ENCODE measurements at places on chromosomes 11 and 22.
A peak's percentile ranks its signal among the peaks of the same experiment; 100 is the strongest.

GRCh38 chr11:120431633-120432032, 79.9 kb upstream of the GRIK4 start:
- peak; percentile 23 for DNase-seq

- no peak for DNase-seq
Observed at GRCh38 chr11:81207421-81208054, 1526.1 kb downstream of the FAM181B start.

DNA sequence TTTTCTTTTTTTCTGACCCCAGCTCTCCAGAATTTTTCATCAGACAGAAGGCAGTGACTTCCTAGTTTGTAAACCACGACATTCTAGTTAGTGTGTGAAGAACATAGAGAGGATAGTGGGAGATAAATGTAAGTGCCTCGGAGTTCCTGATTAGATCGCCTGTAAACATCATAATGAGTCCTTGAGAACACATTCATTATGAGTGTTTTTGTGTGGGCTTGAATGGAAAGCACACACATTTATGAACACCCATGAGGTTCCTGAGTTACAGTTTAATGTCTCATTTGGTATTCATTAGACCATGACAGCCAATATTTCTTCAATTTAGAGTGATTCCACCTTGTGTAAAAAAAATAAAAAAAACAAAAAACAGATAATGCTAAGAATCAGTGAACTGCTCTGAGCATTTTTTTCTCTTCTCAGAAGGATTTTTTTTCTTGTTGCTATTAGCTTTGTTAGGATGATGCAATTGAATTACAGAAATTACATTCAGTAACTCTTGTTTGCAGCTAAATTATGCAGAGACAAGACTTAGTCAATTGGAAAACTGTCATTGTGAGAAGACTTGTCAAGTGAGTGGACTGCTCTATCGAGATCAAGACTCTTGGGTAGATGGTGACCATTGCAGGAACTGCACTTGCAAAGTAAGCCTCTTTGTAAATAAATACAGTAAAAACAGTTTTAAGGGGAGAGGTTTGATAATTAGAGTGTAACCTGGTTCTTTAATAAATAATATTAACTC, 257.6 kb downstream of the NELL1 start:
- DNase-seq: no peak

- DNase-seq: no peak
Observed at GRCh38 chr11:111429066-111429506, 50.0 kb upstream of the POU2AF1 start.

GRCh38 chr11:47955061-47955755, 25.2 kb upstream of the PTPRJ start:
- no peak for DNase-seq

DNA sequence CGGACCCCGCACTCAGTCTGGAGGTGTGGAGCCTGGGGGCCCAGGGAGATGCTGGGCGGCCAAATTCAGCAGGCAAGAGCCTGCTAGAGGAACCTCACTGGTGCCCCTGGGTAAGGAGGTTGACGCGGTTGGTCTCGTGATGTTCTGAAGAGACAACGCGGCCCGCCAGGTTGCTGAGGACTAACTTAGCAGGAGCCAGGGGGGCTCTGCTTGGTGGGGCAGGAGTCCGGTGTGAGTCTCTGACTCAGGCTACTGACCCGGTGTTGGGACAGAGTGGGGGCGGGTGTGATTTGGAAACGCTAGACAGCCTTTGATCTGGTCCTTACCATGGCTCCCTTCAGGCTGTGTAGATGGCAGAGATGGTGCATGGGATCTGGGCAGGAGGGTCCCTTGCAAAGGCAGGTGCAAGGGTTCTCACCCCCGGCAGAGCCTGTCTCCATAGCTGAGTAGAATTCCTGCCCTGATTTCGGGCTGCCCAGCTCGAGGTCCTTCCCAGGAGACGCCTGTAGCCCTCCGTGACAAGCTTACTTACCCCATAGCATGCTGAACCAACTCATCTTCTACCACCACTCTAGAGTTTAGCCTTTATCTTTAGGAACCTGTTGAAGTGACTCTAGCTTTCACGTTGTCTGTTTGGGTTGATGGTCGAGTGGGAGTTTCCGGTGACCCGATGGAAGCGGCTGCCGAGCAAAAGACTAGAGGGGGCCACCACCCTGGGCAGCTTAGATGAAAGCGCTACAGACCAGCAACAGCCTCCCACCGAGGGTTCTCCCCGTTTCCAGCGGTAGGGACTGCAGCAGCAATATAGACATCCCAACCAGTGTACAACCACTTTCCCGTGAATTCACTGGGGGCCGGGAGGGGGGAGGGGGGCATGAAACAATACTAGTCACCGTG, 38.4 kb downstream of the KCNC1 start:
- no peak for DNase-seq

GRCh38 chr11:94149431-94150017, 20.9 kb downstream of the PANX1 start:
- no peak for DNase-seq

DNA sequence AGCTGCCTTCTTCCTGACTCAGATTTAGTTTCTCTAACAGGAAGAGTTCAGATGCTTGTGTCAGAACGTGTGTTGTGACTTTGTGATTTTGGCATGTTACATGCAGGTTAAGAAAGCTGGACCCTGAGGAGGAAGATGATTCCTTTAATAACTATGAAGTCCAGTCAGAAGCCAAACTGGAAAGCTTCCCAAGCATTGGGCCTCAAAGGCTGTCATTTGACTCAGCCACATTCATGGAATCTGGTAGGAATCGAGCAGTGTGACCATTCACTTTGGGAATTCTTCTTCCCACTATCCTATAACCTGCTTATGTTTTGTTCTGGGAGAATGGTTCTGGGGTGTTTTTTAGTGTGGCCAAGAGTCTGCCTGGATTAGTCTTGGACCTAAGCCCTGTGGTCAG, 48.0 kb downstream of the CABIN1 start:
- no peak for DNase-seq

DNA sequence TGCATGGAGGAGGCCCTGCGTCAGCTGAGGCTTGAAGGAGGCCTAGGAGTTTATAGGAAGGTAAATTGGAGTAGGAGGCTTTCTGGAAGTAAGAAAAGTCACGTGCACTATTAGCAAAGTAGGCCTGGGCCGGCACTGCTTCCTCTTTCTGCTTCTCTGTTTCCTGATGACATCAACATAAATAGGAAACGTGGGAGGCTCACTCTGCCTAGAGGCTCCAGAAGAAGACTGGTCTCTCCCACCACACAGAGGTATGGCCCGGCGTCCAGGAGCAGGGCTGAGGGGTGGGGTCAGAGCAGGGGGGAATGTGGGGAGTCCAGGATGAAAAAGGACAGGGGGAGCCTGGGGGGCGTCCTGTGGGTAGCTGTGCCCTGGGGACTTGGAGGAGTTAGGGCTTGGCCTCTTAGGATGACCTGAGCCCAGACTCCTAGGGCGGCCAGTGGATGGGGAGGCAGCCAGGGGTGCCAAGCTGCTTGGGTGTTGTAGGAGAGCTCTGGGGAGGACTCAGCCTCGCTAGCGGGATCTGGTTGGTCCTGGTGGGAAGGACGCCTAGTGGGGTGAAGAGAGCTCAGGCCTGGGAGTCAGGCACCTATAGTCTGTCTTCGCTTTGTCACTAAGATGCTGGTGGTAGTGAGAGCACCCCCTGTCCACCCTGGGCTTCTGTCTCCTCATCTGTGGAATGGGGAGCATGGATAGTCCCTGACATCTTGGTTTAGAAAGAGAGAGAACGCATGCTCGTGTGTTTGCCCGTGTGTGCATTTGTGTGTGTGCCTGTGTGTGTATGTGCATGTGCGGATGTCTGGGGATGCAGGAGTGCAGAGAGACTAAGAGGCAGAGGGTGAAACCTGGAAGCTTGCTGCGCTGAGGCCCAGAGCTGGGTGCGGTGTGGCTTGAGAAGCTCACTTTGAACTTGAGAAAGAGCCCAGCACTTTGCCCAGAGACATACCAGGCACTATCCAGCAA, at the start of gene CSF2RB:
Gene CSF2RB, plus strand, starts transcription at position 202 of the 963 bp plus-strand sequence. CDS start 8,580 bp downstream, outside the sequence.
- DNase-seq: peak; percentile 54

DNA sequence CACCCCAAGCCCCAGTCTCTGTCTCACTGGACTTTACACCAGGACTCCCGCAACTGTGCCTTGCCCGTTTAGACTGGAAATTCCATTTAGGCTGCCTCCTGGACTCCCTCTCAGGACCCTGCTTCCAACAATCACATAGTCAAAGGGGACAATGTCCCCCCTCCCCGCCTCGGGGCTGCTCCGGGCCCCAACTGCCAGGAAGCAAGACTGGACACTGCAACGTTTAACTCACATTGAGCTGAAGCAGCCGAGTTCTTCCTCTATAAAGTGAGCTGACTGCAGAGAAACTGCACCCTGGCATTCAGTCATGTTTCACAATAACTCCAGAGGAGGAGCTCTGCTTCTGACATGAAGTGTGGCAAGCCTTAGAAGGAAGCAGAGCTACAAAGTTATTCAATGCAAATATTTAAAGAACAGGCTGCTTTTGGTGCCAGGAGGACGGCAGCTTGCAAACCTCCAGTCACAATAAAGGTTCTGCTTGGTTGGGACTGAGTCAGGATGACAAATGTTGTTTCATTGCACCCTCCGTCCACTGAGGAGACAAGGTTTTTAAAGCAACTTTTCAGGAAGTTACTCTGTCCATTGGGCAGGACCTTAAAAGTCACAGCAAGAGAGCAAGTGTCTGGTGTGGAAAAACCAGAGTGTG, 19.9 kb downstream of the PACSIN2 start:
- peak; percentile 76 for DNase-seq

DNA sequence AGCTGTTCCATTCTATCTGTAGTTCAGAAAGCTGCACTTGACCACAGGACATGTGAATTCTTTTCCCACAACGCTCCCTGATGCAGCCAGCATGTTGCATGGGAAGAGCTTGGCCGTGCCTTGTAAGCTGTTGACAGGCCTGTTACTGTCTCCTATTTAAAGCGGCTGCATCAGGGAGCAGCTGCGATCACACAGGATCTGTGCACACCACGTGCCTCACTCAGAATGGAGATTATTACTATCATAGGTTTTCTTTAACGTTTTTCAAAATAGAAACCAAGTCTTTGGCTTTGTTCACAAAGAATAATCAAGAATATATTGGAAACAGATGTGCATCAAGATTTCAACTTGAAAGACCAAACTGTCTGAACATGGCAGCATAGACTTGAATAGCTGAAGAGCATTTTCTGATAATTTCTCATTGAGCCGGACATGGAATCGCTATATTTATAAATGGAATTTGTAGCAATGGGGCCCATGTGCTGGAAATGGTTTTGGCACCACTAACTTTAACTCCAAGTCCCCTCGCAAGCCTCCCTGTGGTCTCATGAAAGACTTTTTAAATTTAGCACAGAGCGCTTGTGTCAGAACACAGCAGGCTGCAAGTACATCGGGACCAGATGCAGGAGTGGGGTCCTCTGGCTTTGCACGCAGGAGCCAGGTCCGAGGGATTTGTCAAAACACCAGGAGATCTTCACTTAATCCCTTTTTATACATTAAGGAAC, 40.8 kb upstream of the MYO18B start:
- peak; percentile 81 for DNase-seq

DNA sequence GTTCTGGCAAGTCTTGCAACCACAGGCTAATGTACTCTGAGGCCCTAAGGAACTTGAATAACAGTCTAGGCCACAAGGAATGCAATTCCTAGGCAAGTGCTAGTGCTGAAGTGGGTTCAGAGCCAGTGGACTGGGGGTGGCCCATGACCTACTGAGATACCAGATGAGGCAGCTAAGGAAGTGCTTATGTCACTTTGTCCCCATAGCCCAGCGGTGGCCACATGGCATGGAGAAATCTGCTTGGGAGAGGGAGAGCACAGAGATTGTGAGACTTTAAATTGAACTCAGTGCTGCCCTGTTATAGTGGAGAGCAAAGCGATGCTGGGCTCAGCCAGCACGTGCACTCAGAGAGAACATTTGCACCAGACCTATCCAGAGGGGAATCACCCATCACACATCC, 629.5 kb downstream of the JRKL start:
- no peak for DNase-seq

GRCh38 chr22:33889748-33890147, 30.5 kb downstream of the LARGE1 start:
- no peak for DNase-seq

GRCh38 chr22:22959147-22959827, 71.7 kb downstream of the IGLL5 start:
- peak; percentile 92 for DNase-seq

- no peak for DNase-seq
Observed at GRCh38 chr11:103532133-103532788, 423.0 kb downstream of the DYNC2H1 start.

- DNase-seq: no peak
Observed at GRCh38 chr11:69552951-69553350, 71.5 kb downstream of the LINC01488 start.

- DNase-seq: no peak
Observed at GRCh38 chr11:6300325-6300724, 20.0 kb downstream of the CAVIN3 start.

DNA sequence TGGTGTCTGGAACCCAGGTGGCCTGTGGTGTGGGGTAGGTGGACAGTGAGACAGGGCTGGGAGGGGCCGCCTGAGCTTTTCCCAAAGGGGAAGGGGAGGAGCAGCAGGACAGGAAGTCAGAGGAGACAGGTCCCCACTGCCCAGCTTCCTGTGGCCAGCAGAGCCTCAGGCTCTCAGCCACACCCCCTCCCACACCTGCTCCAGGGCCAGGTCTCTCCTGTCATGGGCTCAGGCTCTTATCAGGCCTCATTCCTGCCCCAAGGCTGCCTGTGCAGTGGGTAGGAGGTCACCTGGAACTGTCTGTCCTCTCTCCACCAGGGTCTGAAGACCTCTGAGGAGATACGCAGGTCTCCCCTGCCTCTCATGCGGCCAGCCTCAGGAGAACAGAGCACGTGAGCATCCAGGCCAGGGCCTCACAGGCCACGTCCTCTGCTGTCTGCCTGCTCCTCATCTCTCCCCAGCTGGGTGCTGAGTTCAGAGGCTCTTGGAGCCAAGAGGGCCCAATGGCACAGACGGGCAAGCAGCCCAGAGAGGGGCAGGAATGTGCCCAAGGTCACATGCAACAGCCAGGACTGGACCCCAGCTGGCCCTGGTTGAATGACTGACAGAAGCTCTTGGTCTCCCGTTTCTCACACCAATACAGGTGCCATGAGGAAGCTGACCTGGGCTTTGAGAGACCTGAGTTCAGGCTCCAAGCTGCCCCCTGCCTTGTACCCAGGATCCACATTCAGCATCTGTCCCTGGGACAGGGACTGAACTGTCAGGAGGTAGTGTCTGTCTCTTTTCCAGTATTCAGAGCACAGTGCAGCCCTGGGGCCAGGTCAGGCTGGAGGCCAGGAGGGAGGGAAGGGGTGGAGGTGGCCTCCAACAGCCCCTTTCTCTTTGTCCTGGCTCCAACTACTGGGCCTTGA, 16.7 kb downstream of the STARD10 start:
- peak; percentile 83 for DNase-seq

DNA sequence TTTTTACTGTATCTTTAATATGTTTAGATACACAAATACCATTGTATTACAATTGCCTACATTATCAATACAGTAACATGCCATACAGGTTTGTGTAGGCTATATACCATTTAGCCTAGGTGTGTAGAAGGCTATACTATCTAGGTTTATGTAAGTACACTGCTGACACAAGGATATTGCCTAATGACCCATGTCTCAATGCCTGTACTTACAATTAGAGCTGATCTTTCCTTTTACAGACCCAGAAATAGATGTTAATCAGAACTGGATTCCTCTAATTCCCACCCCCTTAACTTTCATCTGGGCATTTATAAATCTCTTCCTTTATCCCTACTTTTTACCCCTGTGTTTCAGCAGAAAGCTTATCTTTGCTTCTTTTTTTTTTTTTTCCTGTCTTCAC, 229.5 kb downstream of the METTL15 start:
- DNase-seq: no peak

- no peak for DNase-seq
Observed at GRCh38 chr11:116537709-116538108, 235.1 kb downstream of the BUD13 start.
